ENCODE measurements at places on chromosomes 7 and 10.

- DNase-seq = no peak
Observed at GRCh38 chr7:17123020-17123419, 175.4 kb upstream of the AHR start.

GRCh38 chr7:158064631-158065030 is 523.0 kb downstream of the PTPRN2 start:
- DNase-seq = no peak

DNA sequence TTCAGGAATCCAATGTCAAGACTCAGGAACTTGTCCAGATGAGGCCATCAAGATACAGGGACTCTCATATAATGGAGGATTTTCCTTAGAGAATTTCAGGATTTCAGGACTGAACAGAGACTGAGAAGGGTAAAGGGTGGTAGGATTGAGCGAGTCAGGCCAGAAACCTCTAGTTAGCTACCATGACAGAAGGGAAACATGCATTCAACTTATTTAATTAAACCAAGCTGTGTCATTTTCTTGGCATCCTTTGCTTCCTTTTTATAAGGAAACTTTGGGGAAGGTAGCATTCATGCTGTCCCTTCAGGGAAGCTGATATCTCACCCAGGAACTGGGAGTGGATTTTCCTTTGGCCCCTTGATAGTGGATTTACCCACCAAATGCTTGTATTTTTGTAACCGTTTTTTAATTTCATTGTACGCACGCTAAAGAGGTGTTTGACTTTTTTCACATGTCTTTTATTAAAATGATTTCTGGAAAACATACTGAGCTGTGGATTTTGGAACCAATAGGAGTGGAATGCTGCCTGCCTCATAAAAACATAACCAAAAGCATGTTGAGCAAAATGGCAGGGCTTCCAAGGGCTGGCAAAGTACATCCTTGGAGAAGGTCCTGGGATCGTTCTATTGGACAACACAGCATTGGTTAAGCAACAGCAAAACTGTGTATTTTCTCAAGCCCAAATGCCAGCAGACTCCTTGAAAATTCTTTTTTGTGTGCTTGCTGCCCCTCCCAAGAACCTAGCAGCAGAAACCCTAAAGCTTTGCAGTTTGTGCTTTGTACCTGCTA is 104.5 kb downstream of the CXCL12 start:
- DNase-seq = no peak

DNA sequence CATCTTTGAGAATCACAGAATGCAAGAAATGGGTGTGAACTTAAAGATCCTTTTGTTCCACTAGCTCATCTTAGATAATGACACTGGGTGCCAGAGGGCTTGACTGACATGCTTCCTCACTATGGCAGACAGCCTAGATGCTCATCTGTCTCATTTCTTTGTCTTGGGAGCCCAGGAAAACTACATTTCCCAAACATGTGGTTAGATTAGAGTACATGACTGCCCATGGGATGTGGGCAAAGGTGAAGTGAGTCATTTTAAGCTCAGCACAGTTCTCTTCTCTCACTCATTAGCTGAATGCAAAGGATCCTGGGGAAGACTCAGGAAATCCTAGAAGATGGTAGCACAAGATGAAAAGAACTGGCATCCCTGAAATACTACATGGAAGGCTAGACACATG is 32.5 kb upstream of the TBX20 start:
- DNase-seq = no peak

- no peak for DNase-seq
Observed at GRCh38 chr10:50536617-50537240, 87.0 kb downstream of the SGMS1 start.

DNA sequence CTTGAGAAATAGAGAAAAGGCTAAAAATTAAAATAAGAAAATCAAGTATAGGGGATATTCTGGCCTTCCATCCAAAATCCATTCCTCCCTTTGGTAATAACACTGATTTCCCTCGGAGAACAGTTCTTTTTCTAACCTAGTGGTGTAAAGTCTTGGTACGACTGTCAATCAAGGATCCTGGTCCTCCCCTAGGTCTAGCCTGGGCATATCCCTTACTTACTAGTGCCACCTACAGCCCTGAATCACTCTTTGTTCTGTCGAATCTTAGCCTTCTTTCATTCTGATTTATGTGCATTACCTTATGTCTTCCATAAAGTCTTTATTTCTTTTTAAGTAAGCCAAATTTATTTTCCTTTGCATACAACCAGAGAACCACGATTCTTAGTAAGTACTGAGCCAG is 298.7 kb upstream of the LRRTM3 start:
- no peak for DNase-seq

- no peak for DNase-seq
Observed at GRCh38 chr10:132364594-132364970, 32.4 kb upstream of the PWWP2B start.

DNA sequence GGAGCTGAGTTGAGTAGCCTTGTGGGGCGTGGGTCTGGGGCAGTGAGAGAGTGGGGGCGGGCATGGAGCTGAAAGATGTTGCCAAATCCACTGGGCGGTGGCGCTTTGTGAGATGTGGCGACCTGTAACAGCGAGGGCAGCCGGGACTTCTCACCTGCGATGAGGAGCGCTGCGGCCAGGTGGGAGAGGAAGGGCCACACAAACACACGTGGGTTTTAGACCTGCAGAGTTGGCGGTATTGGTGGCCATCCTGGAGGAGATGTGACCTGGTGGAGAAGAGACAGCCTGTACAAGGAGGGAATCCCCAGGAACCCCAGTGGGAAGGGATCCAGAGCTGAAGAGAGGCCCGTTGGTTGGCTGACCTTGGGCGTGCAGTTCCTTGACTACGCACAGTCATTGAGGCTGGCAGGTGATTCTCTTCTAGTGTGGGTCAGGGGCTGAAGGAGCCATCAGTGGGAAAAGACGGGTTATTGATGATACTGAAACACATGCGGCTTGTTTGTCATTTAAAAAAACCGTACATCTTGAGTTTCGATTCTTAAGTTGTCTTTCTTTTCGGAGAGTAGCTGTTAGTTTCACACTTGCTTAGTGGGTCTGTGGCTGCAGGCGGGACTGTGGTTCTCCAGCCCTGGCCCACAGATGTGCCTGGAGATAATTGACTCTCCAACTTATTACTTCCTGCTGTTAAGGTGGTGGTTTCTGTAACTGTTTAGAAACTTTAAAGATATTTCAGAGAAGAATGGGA is 2.4 kb downstream of the CHST12 start:
- no peak for DNase-seq

- no peak for DNase-seq
Observed at GRCh38 chr10:104330168-104331110, 7.8 kb downstream of the ITPRIP start.

DNA sequence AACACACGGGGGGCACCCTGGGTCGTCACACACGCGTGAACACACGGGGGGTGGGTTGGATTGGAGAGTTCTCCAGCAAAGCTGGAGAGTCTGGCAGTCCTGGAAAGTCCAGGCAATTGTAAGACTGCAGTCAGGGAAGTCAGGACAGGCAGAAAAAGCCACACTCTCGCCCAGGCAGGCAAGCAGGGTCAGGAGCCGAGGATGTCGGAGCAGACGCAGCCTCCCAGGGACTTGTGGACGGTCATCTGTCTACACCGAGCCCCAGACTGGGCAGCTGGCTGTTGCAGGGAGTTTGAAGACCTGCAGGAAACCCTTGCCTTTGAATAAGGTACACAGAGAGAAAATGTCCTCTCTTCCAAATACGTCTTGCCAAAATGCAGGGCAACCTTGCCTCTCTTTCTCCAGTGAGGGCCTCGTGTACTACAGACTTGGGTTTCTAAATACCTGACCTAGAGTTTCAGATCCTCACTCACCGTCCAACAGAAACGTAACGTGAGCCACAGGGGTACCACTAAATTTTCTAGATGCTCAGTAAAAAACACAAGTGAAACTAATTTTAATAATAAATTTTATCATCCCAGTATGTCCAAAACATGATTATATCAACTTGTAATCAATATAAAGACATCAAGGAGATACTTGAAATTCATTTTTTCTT is 176.7 kb downstream of the ADARB2 start:
- DNase-seq = no peak

GRCh38 chr7:158588878-158589442 is 1.3 kb upstream of the PTPRN2 start:
- no peak for DNase-seq

DNA sequence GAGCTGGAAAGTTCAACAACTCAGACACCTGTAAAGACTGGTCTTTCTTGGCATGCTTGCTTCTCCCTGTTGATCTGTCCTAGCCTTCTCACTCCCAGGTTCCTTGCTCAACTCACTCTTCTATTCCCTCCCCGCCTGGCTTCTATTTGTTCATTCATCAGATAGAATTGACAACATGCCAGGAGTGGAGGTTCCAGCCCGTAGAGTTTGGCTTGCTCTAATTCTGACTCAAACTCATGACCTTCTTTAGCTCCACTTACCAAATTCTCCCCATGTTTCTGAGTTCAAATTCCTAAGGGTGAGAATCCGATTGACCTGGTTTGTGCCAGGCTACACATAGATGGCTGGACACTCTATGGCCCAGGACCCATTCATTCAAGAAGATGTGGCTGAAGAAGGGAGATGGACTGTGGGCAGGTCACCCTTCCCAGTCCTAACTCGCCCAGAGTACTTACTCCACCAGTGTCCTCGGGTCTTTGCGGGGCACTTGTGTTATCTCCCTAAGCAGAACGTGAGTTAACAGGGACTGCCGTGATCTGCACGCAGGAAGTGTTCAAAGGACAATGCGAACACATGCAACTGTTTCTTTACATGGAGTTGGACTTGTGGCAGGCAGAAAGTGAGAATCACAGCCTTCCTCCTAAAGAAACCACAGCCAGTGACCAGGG is 4.0 kb upstream of the TMEM236 start:
- DNase-seq = no peak
